ENCODE measurements at places on chromosomes 16 and 17. TPM values are rescaled to one million over a fixed set of nuclear protein-coding genes. Genes with fewer than 3 reads are reported as not detected.

- no peak for DNase-seq
These were observed 34.7 kb upstream of the HNF1B start for GRCh38 chr17:37779554-37779953.

DNA sequence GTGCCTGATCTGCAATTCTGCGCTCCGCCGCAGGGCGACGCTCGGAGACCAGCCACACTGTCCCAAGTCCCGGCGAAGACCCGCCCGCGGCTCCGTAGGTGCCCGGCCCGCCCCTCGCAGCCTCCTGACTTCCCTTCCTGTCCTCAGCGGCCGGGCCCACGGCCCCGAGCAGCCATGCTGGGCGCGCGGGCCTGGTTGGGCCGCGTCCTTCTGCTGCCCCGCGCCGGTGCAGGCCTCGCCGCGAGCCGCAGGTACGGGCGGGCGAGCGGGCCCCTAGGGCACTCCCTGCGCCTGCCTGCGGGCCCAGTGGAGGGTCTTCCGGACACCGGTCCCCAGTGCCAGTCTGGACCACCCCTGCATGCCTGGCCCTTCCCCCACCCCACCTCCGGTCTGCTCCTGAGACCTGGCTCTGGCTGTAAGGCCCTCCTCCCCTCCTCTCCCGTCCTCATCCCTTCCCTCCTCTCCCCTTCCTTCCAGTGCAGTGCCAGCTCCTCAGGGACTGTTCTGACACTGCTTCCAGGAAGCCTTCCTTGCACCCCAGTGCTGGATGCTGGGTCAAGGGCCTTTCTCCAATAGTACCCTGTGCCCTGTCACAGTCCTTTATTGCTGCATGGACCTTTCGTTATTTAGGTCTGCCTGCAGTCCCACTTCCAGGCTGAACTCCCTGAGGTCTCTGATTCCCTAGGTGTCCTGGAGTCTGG is at the start of gene SPATA20:
TSS of gene SPATA20 (plus strand) at position 140 of the 701 bp plus-strand sequence. CDS start at position 175, 35 bp downstream.
- peak; percentile 96 for DNase-seq

DNA sequence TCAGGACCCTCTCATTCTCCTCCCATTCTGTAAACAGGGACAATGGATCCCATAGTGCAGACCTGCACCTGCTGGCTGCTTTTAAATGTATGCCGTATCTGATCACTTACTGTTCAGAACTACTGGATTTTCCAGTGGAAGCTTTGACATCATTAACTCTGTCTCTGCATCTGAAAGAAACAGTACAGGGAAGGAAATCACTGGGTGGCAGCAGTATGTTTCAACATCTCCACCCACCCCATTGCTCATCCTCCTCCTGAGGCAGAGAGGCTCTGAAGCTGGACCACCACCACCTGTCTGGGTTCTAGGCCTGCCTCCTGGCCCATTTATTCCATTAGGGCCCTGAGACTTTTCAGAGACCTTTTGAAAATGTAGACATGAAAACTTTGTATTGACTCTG is 2.6 kb downstream of the CCL15 start:
- no peak for DNase-seq

DNA sequence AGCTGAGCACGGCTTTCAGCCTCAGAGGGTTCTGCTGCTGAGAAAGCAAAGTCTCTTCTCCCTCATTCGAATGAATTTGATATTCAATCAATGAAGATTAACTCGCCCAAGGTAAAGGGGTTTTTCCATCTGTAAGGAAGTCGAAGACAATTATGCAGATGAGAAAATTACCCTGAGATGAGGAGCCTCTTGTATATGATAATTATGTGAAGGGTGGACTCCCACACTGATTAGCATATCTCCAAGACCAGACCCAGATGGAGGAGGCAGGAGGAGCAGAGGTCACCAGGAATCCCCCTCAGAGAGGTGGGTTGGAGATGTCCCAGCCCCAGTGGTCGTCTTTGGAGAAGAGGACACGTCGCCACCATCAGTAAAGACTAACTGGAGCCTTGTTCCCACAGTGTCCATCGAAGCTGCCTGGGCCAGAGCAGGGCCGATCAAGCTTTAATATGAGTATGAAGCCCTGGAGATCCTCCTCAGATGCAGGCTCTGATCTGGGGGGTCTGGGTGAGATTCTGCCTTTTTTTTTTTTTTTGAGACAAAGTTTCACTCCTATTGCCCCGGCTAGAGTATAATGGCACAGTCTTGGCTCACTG is 61.5 kb upstream of the LHX1 start:
- no peak for DNase-seq

DNA sequence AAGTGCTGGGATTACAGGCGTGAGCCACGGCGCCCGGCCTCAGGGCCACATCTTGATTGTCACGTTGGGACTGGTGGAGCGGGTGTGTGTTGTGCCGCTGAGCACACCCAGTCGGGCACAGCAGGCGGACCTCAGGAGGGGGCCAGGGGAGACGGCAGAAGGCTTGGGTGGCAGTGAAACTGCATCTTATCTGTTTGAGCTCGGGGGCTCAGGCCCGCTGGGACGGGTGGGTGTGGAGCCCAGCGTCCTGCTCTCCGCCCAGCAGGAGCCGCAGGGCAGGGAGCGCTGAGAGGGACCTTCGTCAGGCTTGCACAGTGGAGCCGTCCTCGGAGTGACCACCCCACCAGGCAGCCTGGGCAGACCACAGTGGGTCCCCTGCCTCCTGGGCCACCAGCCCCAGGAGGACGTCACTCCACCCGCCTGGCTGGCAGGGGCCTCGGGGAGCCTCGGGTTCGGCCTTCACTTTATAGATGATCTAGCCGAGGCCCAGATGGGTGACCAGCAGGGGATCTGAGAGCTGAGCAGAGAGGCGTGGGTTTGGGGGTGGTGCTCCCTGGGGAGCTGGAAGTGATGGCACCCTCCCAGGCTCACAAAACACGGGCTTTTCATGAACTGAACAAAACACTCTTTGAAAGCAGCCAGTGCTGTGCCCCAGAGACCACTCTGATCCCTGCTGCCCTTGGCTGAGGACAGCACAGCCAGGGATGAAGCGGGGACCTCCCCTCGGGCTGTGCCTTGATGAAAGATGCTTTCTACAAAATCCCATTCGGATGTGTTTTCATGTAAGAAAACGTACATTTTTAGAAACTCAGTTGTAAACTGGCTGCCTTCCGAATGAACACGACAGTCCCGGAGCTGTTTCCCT is 181.1 kb downstream of the SEC14L1 start:
- DNase-seq: no peak

GRCh38 chr16:30356401-30357084 is 1.4 kb upstream of the CD2BP2 start:
- DNase-seq: no peak

DNA sequence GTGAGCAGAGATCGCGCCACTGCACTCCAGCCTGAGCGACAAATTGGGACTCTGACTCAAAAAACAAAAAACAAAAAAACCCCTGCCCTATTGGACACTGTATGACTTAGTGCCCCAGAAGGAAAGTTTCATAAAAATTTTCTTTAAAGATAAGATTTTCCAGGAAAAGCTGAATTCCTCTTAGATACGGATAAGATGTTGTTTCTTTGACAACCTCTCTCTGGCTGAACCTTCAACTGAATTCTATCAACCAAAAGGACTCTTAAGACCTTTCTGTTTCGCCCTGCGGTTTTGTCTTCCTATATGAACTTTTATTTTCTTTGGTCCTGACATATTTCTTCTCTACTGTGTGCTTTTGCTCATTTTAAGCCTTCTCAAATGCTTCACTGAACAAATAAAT is 35.8 kb downstream of the CPPED1 start:
- DNase-seq: no peak

DNA sequence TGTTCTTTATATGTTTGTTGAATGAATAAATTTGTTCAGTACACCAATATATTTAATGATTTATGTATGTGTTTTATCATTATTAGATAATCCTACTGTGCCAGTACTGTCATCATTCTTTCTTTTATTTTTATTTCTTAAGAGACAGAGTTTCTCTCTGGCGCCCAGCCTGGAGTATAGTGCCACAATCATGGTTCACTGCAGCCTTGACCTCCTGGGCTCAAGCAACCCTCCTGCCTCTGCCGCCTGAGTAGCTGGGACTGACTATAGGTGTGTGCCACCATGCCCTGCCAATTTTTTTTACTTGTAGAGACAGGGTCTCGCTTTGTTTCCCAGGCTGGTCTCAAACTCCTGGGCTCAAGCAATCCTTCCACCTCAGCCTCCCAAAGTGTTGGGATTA is 41.8 kb downstream of the PAFAH1B1 start:
- DNase-seq: no peak

DNA sequence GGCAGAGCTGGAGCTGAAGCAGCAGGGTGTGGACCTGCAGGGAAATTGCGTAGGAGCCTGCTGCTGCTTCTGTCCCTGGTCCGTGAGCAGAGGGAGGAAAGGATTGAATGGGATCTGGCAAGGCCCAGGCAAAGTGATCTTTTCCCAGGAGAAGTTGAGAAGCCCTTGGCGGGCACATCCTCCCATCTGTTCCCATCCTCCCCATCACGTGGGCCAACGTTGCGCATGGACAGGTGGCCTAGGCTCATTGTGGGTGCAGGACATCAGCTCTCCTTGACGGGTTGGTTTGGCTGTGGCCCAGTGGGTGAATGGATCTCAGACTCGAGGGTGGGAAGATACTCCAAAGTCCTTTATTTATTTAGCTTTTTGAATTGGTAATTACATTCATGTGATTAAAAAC is 29.4 kb upstream of the POLR3E start:
- DNase-seq: no peak

- DNase-seq: no peak
These were observed 5.9 kb downstream of the RPUSD1 start for GRCh38 chr16:782258-782657.

GRCh38 chr17:21228845-21229244 is 14.9 kb upstream of the TMEM11 start:
- DNase-seq: no peak

DNA sequence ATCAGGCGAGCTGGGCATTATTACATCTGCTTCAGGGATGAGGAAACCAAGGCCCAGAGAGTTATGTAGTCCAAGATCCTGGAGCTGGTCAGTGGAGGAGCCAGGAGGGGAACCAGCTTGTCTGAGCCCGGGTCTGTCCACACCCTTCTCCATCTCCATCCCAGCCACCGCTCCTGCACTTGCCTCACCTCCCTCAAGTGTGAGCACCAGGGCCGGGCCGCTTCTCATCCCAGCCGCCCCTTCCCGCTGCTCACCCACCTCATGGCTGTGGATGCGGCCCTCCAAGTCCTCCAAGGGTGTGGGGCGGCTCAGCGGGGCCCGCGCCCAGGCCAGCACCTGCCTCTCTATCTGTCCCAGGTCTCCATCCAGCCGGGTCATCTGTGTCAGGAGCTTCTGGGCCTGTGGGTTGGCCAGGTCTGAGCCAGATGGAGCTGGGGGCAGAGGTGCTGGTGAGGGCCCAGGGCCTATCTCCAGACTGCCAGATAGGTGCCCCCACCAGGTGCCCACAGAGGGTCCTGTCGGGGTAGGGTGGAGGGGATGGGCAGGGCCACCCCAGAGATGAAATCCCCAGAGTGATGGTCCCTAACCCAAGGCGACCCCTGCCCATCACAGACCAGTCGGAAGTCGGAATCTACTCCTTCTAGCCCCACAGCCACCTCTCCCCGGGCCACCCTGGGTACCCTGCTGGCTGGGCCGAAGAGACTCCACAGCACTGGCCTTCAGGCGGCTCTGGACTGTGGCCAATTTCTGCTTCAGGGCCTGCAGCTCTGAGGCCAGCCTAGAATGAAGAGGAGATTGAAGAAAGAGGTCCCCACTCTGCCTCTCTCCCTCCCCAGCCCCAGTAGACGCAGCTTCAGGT is 9.4 kb downstream of the EVPL start:
- DNase-seq: no peak

DNA sequence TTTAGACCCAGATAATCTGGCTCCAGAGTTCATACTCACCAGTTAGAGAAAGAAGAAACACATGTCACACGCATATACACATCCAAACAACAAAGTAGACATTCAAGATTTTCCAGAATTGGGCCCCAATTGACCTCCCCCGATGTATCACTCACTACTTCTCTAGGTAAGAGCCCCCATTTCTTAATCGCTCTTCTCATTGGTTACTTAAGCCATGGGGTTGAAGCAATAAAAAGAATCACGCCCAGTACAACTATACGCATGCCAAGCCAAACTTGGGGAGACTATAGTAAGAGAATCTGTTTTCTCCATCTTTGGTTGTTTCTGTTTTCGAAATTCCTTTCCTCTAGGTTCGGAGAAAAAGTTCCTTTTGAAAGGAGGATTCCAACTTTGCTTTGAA is 565 bp downstream of the DDX52 start:
- no peak for DNase-seq

- DNase-seq: no peak
These were observed 289.6 kb upstream of the ASIC2 start for GRCh38 chr17:33582661-33583060.

GRCh38 chr17:44776628-44777393 is 18.0 kb downstream of the ADAM11 start:
- DNase-seq: no peak

DNA sequence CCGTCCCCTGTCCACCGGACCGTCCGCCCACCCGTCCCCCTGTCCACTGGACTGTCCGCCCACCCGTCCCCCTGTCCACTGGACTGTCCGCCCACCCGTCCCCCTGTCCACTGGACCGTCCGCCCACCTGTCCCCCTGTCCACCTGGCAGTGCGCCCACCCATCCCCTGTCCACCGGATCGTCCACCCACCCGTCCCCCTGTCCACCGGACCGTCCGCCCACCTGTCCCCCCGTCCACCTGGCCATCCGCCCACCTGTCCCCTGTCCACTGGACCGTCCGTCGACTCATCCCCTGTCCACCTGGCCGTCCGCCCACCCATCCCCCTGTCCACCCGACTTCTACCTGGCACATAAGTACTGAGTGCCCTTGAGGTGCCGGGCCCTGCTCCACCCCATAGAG is 76.6 kb downstream of the LMF1 start:
- DNase-seq: no peak

GRCh38 chr17:58187063-58187462 is 5.5 kb upstream of the EPX start:
- no peak for DNase-seq

DNA sequence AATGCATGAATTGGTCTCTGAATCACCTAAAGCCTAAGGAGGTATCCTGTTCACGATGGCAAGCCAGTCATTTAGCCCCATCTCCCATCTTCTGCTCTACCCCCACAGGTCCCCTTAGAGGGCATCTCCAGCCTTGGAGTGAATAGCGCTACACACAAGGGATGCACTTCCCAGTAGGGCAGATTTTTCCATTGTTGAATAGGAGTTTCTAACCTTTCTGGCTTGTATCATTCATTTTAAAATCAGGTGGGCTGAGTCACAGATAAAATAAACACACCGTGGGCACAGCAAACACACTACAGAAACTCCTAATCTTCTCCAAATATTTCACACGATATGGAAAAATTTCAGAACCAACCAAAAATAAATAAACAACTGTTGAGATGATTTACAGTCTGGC is 201.2 kb upstream of the NOG start:
- DNase-seq: no peak

GRCh38 chr16:59193637-59194036 is 459.5 kb upstream of the GOT2 start:
- DNase-seq: no peak

GRCh38 chr16:83806731-83807130 is 1.0 kb upstream of the HSBP1 start:
- DNase-seq: no peak

RHOT1 gene
- 53.0 TPM for polyA plus RNA-seq

MMP2 gene
- polyA plus RNA-seq: 120 TPM

PPY gene
- polyA plus RNA-seq: not detected

EVI2B gene
- 4.5 TPM for polyA plus RNA-seq

GDPD1 gene
- polyA plus RNA-seq: 63.3 TPM

PPP1R1B gene
- polyA plus RNA-seq: 75.9 TPM
